Fibroblast of skin of left biceps (primary cell): ENCODE measurements at places on chromosomes 7 and 10.

GRCh38 chr7:144830024-144830785, 5.6 kb downstream of the TPK1 start:
- peak; percentile 17 for DNase-seq

- no peak for DNase-seq
These were observed 8.2 kb downstream of the LFNG start for GRCh38 chr7:2527505-2528467.

- DNase-seq = no peak
These were observed 30.9 kb upstream of the MAT1A start for GRCh38 chr10:80320377-80320776.

GRCh38 chr7:19322002-19322401, 176.8 kb upstream of the FERD3L start:
- no peak for DNase-seq

DNA sequence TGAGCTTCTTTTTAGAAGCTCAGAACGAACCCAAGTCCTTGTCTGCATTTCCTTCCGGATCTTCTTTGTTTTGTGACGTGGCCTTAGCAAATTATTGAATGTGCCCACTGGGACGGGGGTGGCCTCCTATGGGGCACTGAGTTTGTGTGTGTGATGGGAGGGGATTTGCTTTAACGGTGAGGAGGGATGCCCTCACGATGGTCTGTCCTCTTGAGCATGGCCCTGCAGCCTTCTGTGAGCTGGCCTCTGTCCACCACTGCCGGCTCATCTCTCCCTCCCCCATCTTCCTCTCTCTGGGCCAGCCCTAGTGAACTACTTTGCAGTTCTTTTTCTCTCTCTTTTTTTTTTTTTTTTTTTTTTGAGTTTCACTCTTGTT, 62.9 kb upstream of the MKRN1 start:
- DNase-seq = no peak

DNA sequence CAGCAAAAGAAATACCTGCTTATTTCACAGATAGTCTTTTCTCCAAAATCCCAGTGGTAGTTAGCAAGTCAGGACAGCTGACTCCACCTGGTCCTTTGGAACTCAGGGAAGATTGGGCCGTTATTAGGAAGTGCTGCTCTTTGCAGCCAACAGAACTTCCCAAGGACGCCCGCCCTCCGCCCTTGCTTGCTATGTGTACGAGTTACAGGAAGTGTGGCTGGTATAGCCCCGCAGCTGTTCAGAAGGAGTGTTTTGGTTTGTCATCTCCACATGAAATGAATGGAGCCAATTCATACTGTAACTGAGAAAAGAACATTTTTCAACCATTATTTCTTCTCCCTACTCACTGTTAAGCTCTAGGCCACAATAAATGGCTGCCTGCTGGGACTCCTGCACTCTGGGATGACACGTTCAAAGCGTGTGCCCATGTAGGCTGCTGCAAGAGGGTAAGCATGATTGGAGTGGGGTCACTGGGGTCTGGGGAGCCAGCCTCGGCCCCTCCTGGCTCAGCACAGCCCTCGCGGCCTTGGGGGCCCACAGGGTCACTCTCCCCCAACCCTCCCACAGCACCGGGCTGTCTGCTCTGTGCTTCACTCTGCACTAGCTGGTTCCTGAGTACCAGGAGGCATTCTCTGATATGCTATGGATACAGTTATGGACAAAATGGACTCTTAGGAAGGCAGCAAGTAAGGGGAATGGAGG, 244.0 kb downstream of the EBF3 start:
- DNase-seq = no peak

GRCh38 chr10:99927721-99928280, 81.9 kb downstream of the DNMBP start:
- no peak for DNase-seq

- DNase-seq = no peak
These were observed 6.8 kb downstream of the ARL5B start for GRCh38 chr10:18665815-18666558.

GRCh38 chr10:124592736-124593430, 131.3 kb downstream of the LHPP start:
- DNase-seq = no peak

DNA sequence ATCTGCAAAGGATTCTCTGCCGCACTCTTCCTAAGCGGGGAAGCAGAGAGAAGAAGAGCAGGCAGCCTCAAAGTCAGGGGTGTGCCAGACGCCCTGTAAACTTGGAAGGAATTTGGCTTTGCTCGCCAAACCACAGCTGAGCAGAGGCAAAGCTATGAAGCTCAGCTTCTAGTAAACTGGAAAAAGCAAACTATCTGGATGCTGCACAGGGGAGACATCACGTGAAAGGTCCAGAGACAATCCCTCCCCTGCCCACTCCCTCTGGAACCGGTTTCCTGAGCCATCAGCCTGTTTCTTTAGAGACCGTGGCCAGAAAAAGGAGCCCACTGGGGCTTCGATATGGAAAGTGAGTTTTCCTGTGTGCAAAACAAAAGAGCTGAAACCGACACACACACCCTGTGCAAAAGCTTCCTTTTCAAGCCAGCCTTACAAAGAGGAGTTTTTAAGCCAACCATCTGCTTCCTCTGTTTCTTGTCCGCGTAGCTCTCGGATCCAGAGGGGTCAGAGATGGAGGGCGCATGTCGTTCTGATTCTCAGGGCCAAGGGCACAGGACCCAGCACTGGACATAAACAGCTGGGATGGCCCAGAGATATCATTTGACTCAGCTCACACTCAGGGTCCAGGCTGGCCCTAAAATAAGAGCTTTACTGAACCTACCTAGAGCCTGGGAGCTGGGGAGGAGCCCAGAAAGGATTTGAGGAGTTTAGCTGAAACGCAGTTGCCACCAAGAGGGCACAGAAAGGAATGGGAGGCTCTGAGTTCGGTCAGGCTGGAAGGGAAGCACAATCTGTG, 58.2 kb upstream of the DNAAF5 start:
- DNase-seq = peak; percentile 30

DNA sequence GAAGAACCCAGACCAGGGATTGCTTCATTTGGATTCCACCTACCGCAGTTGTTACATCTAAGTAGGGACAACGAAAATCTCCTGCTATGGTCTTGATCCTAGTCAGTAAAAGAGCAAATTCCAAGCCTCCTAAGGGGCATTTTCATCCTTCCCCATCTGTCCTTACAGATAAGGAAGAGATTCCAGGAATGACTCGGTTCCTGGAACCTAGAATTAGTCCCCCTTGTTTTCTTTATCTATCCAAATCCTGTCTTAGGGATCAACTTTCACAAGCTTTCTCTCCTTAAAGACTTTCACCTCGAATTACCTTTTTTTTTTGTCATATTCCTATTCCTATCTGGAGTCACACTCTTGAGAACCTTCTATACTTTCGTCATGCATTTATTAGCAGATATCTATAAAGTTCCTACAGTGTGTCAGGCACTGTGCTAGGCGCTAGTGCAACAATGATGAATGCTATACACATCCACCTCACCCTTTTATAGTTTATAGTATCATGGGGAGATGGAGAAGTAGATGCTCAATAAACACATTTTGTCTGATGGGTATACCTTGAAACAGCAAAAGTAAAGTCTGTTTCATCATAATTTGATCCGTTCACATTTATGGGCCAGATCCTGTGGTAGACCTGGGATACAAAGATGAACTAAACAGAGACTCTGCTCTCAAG, 39.2 kb downstream of the LAMB4 start:
- no peak for DNase-seq
